HepG2 (cell line): ENCODE measurements at places on chromosomes 1 and 21.

- DNase-seq = no peak
Observed at GRCh38 chr21:27040738-27041469, 74.0 kb upstream of the ADAMTS5 start.

DNA sequence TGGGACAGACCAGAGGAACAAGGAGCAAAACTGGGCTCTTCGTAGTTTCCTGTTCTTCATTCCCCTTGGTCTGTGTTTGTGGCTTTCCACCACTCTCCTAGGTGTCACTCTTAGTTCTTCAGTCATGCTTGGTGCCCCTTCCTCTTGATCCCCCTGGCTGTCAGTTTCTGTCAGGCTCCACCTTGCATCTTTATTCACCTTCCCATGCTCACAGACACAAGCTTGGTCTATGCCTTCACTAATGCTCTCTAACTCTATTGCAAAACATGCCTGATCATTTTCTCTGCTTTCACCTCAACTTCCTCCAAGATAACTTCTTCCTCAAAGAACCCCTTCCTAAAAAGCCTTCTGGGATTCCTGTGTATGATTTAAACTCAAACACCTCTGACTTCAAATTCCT, 122.9 kb downstream of the GLUL start:
- no peak for DNase-seq

GRCh38 chr1:20486457-20487235, 636 bp upstream of the CAMK2N1 start:
- peak; percentile 84 for DNase-seq

- no peak for DNase-seq
Observed at GRCh38 chr1:67573311-67573872, 111.6 kb upstream of the GADD45A start.

- peak; percentile 58 for DNase-seq
Observed at GRCh38 chr1:116934586-116935207, 25.0 kb downstream of the PTGFRN start.

DNA sequence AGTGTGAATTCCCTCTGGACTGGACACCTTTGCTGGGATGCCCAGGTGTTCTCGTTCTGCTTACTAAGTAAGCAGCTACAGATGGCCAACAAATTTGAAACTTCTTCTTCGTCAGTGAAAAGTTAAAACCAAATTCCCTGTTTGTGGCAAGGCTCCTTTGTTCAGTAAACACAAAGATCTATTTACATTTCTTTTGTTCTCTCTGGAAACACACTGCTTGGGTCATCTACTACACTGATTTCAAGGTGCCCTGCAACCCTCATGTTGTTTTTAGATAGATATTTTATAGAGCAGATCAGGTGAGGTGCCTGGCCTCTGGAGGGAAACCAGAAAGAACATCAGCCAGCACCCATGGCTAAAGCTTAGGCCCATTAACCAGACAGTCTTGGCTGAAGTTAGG, 157.2 kb upstream of the UBE2U start:
- DNase-seq = no peak

- DNase-seq = no peak
Observed at GRCh38 chr1:187454010-187454409, 625.3 kb downstream of the PLA2G4A start.

DNA sequence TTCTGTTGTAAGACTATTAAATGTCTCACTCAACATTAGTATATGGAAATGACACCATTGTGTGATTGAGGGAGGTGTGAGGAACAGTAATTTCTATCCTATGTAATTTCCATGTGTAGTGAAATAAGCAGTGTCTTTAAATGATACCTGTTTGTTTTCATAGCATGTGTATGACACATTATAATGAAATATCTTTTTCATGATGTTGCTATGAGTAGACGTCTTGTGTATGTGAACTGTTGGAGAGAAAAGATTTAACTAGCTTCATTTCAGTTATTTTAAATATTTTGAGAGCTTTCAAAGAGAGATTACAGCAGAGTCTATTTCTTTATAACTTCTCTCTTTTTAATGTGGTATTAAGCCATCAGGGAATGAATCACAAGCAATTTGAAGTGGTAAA, 71.5 kb upstream of the QSOX1 start:
- no peak for DNase-seq

DNA sequence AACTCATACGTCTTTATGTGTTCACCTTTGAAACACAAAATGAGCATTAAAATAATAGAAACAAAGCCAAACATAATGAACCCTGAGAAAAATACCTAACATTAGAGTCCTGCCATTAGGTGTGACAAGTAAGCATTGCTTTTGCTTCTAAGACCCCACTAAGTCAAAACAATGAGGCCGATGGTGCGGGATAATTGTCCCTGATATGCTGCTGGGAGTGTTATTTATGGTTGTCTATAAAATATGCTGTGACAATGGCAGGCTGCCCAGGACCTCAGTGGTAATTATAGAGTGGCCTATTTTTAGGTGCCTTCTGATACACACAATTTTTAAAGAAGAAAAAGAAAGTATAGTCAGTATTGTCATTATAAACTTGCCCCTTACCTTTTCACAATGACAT, 1423.1 kb downstream of the AMY1C start:
- DNase-seq = no peak

GRCh38 chr21:32190493-32191144, 88.2 kb downstream of the MIS18A start:
- no peak for DNase-seq

- DNase-seq = no peak
Observed at GRCh38 chr1:228352677-228353481, 53.8 kb downstream of the TRIM11 start.

DNA sequence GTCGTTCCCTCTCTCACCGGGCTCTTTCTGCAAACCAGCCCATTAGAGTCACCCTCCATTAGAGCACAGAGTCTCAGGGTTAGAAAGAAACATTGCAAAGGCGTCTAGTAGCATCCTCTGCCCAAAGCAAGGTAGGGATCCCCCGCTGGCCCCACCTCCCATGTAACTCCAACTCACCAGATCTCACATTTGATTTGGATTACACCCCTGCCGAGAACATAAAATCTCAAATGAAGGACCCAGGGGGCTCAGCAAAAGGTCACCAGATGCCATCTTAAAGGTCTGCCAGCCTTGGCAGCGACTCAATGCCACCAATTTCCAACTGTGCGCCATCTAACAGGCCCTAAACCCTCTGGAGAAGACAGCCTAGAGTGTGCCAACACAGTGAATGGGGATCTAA, 14.1 kb downstream of the C1orf87 start:
- no peak for DNase-seq

DNA sequence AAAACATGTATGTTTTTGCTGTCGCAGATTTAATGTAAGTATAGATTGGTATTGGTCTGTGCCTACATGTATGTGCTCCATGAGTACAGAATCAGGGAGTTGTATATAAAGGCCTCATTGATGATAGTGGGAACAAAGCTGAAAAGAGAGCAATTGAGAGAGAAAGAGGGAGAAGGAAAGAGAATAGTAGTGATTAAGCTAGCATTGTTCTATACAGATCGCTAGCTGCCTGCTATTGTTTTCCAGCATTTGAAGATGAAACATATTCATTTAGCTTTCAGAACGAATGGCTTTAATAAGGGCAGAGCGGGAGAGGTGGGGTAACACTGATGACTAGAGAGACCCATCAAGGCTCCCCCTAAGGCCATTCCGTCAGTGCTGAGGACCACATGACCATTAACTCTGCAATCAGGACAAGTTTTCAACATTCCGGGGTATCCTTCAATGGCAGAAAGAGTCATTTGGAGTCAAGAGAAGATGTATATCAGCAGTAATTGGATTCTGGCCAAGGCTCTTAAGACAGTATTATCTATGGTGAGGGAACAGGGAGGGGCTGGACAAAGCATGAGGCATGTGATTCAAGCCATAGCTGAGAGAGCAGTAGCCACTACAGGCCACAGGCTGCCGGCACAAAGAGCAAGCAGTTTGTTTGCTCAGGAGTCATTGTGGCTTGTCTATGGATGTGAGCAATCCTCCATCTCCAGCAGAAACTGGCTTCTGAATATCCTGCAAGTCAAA, 176.5 kb downstream of the PBX1 start:
- DNase-seq = no peak
